ENCODE measurements at places on chromosomes 16 and 17.

DNA sequence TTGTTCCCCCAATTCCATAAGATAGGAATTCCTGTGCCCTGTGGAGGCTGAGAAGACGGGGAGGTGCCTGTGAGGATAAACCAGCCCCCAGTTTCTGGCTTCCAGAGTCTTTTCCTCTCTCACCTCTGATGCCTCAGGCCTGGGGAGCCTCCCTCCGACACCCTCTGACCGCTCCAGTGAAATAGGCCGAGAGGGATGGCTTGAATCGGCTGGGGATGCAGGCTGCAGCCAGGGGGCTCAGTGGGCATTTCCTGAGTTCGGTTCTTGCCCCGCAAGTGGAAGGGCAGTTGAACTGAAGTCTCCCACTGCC is 339.4 kb downstream of the SEC14L1 start:
- DNase-seq = no peak

DNA sequence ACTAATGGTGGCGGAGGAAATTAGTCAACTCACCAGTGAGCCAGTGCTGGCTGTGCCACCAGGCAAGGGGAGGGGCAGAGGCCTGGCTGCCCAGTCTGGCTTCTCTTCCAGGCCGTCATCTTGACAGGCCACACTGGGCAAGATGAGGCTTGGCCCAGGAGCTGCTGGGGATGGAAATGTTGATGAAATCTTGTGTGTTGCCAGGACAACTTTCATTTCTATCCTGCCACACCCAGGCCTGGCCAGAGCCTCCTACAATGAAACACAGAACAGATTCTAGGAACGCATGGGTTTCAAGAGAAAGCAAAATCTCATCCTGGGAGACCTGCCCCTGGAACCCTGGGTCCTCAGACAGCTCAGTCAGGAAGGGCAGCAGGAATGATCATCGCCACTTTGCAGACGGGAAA is 9.3 kb downstream of the HEXIM2 start:
- DNase-seq = no peak

GRCh38 chr17:48589831-48590606 is at the start of gene HOXB3:
Gene HOXB3, minus strand, starts transcription at chr17:48590241. Its CDS starts 37,767 bp downstream, at chr17:48552474.
- DNase-seq = no peak

GRCh38 chr17:74433421-74434121 is 1.7 kb downstream of the GPRC5C start:
- DNase-seq = no peak

DNA sequence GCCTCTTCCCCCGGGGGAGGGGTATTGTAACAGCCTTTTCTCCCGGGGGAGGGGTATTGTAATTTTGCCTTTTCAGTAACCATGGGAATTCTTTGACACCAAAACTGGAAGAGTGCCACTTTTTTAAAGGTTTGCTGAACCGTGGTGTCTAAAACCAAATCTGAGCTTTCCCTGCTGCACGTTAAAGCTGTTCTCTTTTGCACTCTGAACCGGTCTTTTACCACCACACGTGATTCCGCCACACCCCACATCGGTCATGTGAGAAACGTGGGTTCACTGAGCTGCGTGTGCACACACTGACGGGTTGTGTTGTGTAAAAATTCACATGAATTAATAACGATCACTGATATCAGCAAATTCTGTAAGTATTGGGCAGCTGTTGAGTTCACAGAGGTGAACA is 9.2 kb upstream of the ACSF3 start:
- no peak for DNase-seq

- DNase-seq = no peak
Measured at GRCh38 chr17:32998111-32998886, 6.7 kb downstream of the SPACA3 start.

DNA sequence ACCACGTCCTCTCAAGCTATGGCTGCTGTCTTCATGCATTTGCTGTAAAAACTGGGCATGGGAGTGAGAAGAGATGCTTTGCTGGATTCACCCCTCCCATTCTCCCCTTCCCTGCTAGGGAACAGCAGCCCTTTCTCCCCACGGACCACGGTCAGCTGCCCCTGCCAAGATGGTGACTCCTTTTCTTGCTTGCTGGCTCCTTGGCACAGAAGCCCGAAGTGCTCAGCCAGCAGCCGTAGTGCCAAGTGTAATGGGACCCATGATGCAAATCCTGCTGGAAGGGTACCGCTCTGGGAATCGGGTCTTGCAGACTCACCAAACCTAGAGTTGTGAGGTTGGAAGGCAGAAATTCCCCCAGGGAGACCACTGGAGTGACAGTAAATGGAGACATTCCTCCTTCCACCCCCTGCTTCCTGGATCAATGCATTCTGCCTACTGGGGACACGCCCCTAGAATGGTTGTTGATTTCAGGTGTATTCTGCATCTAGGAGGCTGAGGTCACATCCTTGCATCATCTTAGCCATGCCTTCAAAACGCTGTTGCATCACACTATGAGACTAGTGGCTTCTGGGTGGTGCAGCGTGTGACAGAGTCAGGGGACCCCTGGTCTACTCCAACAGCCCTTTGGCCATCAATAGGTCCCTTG is 63.0 kb upstream of the CBX4 start:
- no peak for DNase-seq

- DNase-seq = no peak
Measured at GRCh38 chr17:19372866-19373504, 5.3 kb upstream of the MAPK7 start.

- DNase-seq = no peak
Measured at GRCh38 chr16:27275394-27275793, 6.8 kb upstream of the NSMCE1 start.

GRCh38 chr16:2436110-2436509 is 6.9 kb downstream of the CCNF start:
- DNase-seq = no peak

DNA sequence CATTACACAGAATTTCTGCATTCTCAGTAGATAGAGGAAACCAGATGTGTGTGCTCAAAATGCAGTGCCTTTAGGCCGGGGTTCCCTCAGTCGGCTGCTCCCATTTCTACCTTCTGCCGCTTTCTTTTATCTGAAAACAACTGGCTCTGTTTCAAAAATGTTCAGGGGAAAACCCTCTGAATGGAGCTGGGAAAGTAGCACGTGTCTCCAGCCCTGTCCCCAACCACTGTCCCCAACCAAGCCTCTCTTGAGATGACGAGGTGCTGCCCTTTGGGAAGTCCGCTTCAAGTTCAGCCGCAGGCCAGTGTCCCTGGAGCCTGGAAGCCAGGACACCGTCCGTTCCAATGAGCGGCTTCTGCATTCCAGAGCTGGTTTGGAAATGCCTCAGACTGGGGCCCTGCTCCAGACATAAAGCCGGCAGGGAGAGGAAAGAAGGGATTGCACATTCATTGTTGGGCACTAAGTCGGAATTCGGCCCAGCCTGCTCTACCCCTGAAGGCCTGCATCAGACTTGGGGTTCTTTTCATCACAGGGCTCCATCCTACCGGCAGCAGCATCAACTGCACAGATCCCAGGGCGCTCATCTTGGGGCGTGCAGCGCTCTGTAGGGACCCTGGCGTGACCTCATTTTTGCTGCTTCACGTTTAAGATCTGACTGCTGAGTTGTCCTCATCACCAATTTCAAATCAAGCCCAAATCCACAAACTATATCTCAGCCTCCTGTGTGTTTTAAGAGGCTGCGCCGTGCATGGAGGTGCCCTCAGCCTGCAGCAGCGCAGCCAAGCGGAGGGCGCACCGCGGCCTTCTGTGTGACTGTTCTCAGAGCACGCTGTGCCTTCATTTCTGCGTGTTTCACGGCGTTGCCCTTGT is 111.3 kb downstream of the BANP start:
- no peak for DNase-seq

Data from GDM1 (cell line).